ENCODE measurements at places on chromosomes 7 and 10. TPM values are rescaled to one million over a fixed set of nuclear protein-coding genes. Genes with fewer than 3 reads are reported as not detected.

Gene LEP
- not detected for total RNA-seq

Gene IKZF1
- not detected for total RNA-seq

Gene GSTO2
- 1.5 TPM for total RNA-seq

Gene UCMA
- not detected for total RNA-seq

Gene GRID1
- total RNA-seq = 0.29 TPM

Gene PMS2
- 12.3 TPM for total RNA-seq

Gene OR2A7
- not detected for total RNA-seq

Gene NEUROD6
- not detected for total RNA-seq

Gene ZPBP
- not detected for total RNA-seq

Gene WDR86
- 0.20 TPM for total RNA-seq

Gene VWA2
- total RNA-seq = 0.03 TPM

Gene LLCFC1
- total RNA-seq = not detected

Gene STOX1
- 0.73 TPM for total RNA-seq

Gene TRPV5
- not detected for total RNA-seq

Gene AHR
- total RNA-seq = 6.9 TPM

Gene ANXA8L1
- total RNA-seq = 122 TPM

Gene LRRC17
- 0.09 TPM for total RNA-seq

Gene SYNPO2L
- 0.01 TPM for total RNA-seq

Gene SMC3
- total RNA-seq = 62.7 TPM

Gene ECHDC3
- total RNA-seq = 10.4 TPM

Gene PPP1R3C
- 21.7 TPM for total RNA-seq

Gene TFPI2
- total RNA-seq = 208 TPM

Gene PRPS1L1
- total RNA-seq = not detected

Gene CXCL12
- total RNA-seq = 0.25 TPM

Gene SLC37A3
- total RNA-seq = 27.2 TPM

Gene OR6V1
- not detected for total RNA-seq

Gene SUN3
- not detected for total RNA-seq

Gene VIPR2
- 0.02 TPM for total RNA-seq

Gene VGF
- 20.1 TPM for total RNA-seq

Gene ATOH7
- total RNA-seq = 0.08 TPM

Gene DNAH11
- 0.33 TPM for total RNA-seq

Gene ZNF467
- 1.1 TPM for total RNA-seq

Gene SPDYE5
- not detected for total RNA-seq

Gene GIGYF1
- total RNA-seq = 12.5 TPM

Gene STEAP4
- 0.02 TPM for total RNA-seq

Gene AEBP1
- total RNA-seq = not detected

Gene SRRM3
- 13.5 TPM for total RNA-seq

Gene LIPN
- total RNA-seq = not detected

Gene AGR2
- 133 TPM for total RNA-seq

Gene CUBN
- 0.06 TPM for total RNA-seq

Gene MCM7
- total RNA-seq = 238 TPM

Gene CCDC201
- not detected for total RNA-seq

Gene LGI1
- not detected for total RNA-seq

Gene STEAP2
- total RNA-seq = 3.9 TPM

Gene HOXA10
- total RNA-seq = 6.9 TPM

Gene GARIN1A
- 0.67 TPM for total RNA-seq

Gene MACC1
- total RNA-seq = not detected

Gene GPRIN2
- 31.3 TPM for total RNA-seq

Gene HTR5A
- total RNA-seq = not detected

Gene OPALIN
- total RNA-seq = not detected

Gene ZNF727
- not detected for total RNA-seq

Gene ASAH2
- 2.2 TPM for total RNA-seq

Gene GAD2
- not detected for total RNA-seq

Gene PITRM1
- 80.3 TPM for total RNA-seq

Gene CARD11
- 1.8 TPM for total RNA-seq

Gene NKX1-2
- total RNA-seq = 0.05 TPM

Gene SLC13A1
- not detected for total RNA-seq

Gene SMKR1
- total RNA-seq = 8.4 TPM

Data from A549 treated with AZD2906 at 1 μM for 4 hours (cell line).